Pancreas (tissue), 10 donors: ENCODE measurements at places on chromosomes 6 and 20. TPM values are rescaled to one million over a fixed set of nuclear protein-coding genes. Genes with fewer than 3 reads are reported as not detected.

- H3K27ac ChIP-seq, result no peak overlapping the region
- DNase-seq, result no peak
- H3K4me3 ChIP-seq, result no peak overlapping the region
- H3K27me3 ChIP-seq, result no peaks in the 10 kb centered on the region
- H3K36me3 ChIP-seq, result no peaks in the 10 kb centered on the region
- H3K4me1 ChIP-seq, result peaks cover 9% of the 10 kb centered on the region
Observed at GRCh38 chr6:131980791-131981623, 29.8 kb upstream of the CCN2 start.

DNA sequence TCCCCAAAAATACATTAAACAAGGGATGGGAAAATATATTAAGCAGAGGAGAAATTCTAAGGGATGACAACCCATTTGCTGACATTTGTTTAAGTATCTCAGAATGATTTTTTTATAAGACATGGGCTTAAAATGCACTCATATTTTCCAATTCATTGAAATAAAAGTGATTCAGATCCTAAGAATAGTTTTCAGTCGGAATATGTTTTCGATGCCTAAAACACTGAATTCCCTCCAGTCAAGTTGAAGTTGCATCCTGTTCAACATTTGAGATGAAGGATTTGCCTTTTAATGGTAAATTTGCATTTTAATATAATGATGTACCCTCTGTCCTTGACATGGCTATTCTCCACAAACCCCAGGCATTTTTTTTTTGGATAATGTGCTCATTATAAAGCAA is 79.3 kb downstream of the PTCHD4 start:
- no peak for DNase-seq
- H3K4me1 ChIP-seq, result no peaks in the 10 kb centered on the region
- H3K27me3 ChIP-seq, result no peaks in the 10 kb centered on the region
- no peaks in the 10 kb centered on the region for H3K36me3 ChIP-seq
- H3K4me3 ChIP-seq, result no peak overlapping the region
- no peak overlapping the region for H3K27ac ChIP-seq

GRCh38 chr20:52993076-52993475 is 20.9 kb downstream of the TSHZ2 start:
- no peak overlapping the region for H3K27ac ChIP-seq
- no peak for DNase-seq
- no peaks in the 10 kb centered on the region for H3K27me3 ChIP-seq
- H3K36me3 ChIP-seq, result no peaks in the 10 kb centered on the region

- no peaks in the 10 kb centered on the region for H3K36me3 ChIP-seq
- peak overlapping the region; percentile 10 for H3K27ac ChIP-seq
- DNase-seq, result peak; percentile 27
Observed at GRCh38 chr6:137415127-137415833, 78.9 kb downstream of the OLIG3 start.

DNA sequence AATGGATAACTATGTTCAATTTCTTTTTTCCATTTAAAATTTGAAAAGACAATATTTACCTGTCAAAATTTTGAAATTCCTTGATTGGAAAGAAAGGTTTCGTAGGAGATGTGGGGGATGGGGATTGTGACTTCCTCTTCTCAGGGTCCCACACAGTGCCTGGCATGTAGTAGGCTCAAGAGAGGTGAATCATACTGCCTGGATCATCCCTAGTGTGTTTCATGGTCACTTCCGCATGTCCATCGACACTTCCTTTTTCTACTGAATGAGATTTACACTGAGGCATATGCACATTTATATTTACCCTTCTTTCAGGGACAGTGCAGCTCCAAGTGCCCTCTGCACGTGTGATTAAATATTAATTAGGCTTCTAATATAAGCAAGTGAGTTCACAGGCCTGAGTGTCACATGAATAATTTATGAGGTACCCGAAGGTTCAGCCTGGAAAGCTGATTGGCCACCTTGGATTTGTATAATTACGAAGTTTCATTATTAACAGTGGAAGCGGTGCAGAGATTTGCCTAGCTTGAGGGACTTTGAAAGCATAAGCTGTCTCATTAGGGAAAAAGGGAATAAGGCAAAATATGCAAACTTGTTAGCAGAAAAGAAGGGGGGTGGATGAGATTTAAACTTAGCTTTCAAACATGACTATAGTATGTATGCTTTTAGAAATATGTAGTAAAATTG is 177.5 kb upstream of the MMS22L start:
- H3K27me3 ChIP-seq, result no peaks in the 10 kb centered on the region
- no peak overlapping the region for H3K4me3 ChIP-seq
- no peak for DNase-seq
- no peaks in the 10 kb centered on the region for H3K4me1 ChIP-seq
- no peak overlapping the region for H3K27ac ChIP-seq
- no peaks in the 10 kb centered on the region for H3K36me3 ChIP-seq

- H3K4me3 ChIP-seq, result no peak overlapping the region
- H3K27ac ChIP-seq, result no peak overlapping the region
- DNase-seq, result peak; percentile 60
- no peaks in the 10 kb centered on the region for H3K36me3 ChIP-seq
- no peaks in the 10 kb centered on the region for H3K4me1 ChIP-seq
- H3K27me3 ChIP-seq, result no peaks in the 10 kb centered on the region
Observed at GRCh38 chr6:68638230-68638900, 3.3 kb downstream of the ADGRB3 start.

DNA sequence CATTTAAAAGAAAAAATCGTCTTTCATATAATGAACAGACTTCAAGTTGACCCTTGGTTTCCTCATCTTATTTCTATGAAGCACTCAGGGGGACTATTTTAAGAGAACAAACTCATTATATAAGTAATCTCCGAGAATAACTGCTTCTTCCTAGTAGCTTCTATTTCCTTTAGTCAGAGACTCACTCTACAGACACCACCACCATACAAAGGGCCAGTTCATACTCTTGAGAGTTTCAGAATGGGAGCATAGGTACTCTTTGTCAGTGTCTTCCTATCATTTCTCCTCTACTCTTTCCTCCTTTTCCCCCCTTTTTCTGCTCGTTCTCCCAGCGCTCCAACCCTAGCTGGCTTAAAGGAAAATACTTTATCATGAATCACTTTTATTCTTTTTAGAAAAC is 104.9 kb downstream of the CDKAL1 start:
- H3K4me1 ChIP-seq, result no peaks in the 10 kb centered on the region
- no peak overlapping the region for H3K4me3 ChIP-seq
- DNase-seq, result no peak
- H3K36me3 ChIP-seq, result no peaks in the 10 kb centered on the region
- no peaks in the 10 kb centered on the region for H3K27me3 ChIP-seq

DNA sequence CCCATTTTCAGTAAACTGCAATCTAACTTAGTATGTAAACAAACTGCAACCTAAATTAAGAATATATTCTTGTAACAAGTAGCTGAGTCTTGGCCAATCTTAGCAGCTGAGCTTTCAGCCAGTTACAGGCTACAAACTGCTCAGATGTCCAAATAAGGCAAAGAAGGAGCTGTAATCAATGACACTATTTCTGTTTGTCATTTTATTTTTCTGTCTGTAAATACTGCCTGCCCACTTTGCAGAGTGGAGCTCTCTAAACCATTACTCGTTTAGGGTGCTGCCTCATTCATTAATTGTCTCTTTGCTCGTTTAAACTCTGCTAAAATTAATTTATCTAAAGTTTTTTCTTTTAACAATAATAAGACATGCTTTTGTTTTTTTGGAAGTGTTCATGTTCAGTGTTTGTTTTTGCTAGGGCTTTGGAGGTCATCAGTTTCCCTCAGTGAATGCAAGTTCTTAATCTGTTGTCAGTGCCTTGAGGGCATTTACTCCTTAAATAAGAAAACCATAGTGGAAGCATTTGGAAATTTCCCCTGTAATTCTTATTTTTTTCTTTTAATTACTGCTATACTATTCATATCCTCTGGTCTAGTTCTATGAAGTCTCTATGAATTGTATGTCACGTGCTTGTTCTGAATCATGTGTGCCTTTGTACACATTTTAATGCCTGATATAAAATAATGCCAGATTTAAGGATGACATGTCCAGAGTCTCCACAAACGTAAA is 3.6 kb upstream of the PRL start:
- no peaks in the 10 kb centered on the region for H3K4me1 ChIP-seq
- H3K27ac ChIP-seq, result no peak overlapping the region
- no peak overlapping the region for H3K4me3 ChIP-seq
- H3K27me3 ChIP-seq, result no peaks in the 10 kb centered on the region
- no peaks in the 10 kb centered on the region for H3K36me3 ChIP-seq

GRCh38 chr20:4709261-4710105 is 12.2 kb upstream of the PRND start:
- H3K4me3 ChIP-seq, result no peak overlapping the region
- no peak overlapping the region for H3K27ac ChIP-seq
- no peaks in the 10 kb centered on the region for H3K27me3 ChIP-seq
- DNase-seq, result no peak

- H3K4me1 ChIP-seq, result peaks cover 11% of the 10 kb centered on the region
- no peak overlapping the region for H3K27ac ChIP-seq
- H3K36me3 ChIP-seq, result no peaks in the 10 kb centered on the region
- H3K4me3 ChIP-seq, result no peak overlapping the region
- DNase-seq, result no peak
Observed at GRCh38 chr6:37919417-37920157, 100.1 kb downstream of the ZFAND3 start.

DNA sequence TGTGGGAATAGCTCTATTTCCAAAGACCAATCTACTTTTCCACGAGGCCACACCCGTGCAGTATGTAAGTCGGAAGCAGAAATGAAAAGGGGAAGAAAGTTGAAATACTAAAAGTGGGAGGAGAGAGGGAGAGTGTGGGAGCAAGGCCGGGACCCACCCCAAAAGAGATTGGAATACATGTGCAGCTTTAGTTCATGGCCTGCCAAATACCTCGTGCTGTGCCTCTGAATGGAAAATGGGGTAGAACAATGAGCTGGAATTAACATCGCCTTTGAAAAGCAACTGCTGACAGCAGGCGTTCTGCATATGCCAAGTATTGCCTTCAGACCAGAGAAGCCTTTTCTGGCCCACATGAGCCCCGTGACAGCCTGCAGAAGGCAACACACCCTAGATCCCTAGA is 155.6 kb downstream of the CD83 start:
- no peaks in the 10 kb centered on the region for H3K4me1 ChIP-seq
- no peak overlapping the region for H3K27ac ChIP-seq
- no peak for DNase-seq
- no peak overlapping the region for H3K4me3 ChIP-seq

DNA sequence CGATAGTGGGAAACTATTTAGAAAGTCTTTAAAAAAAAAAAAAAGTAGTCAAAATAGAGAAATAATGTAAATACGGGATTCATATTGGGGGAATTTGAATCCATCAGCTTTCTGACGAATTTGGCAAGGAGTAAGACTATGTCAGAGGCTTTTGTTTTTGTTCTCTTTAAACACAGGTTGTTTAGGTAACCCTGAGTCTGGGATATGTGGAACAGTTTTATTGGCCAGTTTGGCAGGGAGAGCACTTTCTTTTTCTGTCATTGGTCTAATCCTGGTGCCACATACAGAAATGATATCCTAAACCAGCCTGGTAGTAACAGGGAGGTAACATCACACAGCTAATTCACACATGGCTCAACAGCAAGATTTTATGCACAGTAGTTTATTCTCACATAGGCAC is 27.7 kb downstream of the HAO1 start:
- H3K4me1 ChIP-seq, result no peaks in the 10 kb centered on the region
- no peaks in the 10 kb centered on the region for H3K36me3 ChIP-seq
- no peak overlapping the region for H3K4me3 ChIP-seq
- H3K27ac ChIP-seq, result no peak overlapping the region
- DNase-seq, result no peak
- no peaks in the 10 kb centered on the region for H3K27me3 ChIP-seq

DNA sequence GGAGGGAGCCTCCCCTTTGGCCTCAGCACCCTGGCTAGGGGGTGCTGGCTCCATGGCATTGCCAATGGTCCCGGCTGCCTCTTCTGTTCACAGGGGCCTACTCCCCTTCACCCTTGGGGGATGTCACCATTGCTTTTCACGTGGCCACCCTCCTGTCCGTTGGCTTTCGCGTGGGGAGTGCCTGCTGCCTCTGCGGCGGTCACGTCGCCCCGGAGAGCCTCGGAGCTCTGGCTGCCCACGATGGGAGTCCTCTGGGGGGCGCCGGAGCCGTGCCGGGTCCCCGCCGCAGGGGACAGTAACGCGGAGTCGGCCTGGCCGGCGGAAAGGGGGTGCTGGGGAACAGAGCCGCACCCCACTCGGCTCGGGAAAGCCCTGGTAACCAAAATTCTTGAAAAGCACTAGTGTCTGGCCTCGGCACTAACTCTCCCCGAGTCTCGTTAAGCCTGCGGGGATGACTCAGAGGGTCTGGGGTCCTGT is 661 bp upstream of the HEBP2 start:
- peak overlapping the region; percentile 86 for H3K4me3 ChIP-seq
- H3K27ac ChIP-seq, result peak overlapping the region; percentile 94
- H3K36me3 ChIP-seq, result peaks cover 19% of the 10 kb centered on the region
- H3K27me3 ChIP-seq, result no peaks in the 10 kb centered on the region

- H3K27me3 ChIP-seq, result no peaks in the 10 kb centered on the region
- no peaks in the 10 kb centered on the region for H3K4me1 ChIP-seq
- H3K4me3 ChIP-seq, result no peak overlapping the region
- no peak for DNase-seq
- H3K27ac ChIP-seq, result no peak overlapping the region
Observed at GRCh38 chr20:9919271-9920014, 80.6 kb upstream of the PAK5 start.

The FOXA2 gene
- polyA plus RNA-seq, result 30.4 TPM

The CENPQ gene
- polyA plus RNA-seq, result 1.4 TPM
